ENCODE measurements at places on chromosomes 12 and 14.

GRCh38 chr12:81465876-81466275 is 293.3 kb downstream of the PPFIA2 start:
- no peak for DNase-seq

DNA sequence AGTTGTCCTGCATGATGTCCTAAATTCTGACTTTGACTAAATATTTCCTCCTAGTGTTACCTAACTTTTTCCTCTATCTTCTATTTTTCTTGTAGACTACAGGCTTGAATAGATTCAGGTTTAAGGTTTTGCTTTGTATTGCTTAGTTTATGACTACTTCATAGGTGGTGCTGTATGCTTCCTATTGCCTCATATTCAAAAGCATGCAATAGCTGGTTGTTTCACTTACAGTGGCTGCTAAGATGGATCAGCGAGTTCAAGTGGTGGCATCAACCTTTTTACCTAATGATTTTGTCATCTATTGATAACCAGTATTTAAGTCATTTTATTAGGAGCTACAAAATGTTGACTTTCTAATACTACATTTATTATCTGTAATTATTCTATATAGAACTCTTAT is 36.3 kb upstream of the BICD1 start:
- DNase-seq, result no peak

DNA sequence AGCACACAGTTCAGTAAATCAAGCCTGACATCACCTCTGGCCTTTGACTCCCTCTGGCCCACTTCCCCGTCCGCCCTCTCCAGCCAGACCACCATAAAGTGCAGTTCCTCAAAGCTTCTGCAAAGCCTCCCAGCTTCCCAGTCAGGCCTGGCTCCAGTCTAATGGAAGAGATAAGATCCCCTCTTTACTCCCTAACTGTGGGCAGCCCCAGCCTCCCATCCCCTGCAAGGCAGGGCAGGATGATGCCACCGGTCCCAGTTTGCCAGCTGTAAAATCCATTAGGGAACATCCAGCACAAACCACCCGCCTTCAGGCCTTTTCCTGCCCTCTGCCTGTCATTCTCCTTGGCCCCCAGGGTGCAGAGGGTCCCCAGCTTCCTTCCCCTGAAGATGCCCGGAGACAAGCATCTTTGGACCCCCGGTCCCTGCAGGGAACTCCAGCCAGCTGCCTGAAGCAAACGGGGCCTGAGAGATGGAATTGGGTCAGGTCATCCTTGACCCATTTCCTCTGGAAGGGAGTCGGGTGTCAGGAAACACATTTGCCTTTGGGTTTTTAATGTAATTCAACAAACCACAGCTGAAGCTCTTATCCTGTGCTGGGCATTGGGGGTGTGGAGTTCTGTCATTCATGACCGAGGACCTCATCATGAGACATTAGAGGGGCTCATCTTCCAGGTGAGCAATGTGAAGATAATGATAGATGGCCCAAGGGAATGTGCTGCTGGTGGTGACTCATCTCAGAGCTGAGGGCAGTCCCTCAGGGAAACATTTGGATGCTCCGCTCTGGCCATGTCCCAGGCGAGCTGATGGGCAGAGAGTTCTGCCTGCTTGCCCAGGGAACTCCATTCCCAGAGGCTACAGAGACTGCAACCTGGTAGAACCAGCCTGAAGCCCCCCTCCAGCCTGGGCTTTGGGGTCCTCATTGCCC is 93.8 kb upstream of the CLMN start:
- DNase-seq, result peak; percentile 18

- peak; percentile 71 for DNase-seq
These were observed 181.3 kb upstream of the SLC38A2 start for GRCh38 chr12:46553911-46554310.

GRCh38 chr12:129579879-129580278 is 323.9 kb downstream of the TMEM132D start:
- DNase-seq, result no peak

GRCh38 chr12:29782871-29783772 is 620 bp downstream of the TMTC1 start:
- DNase-seq, result peak; percentile 0

GRCh38 chr14:23389396-23389795 is 12.6 kb downstream of the CMTM5 start:
- DNase-seq, result no peak

DNA sequence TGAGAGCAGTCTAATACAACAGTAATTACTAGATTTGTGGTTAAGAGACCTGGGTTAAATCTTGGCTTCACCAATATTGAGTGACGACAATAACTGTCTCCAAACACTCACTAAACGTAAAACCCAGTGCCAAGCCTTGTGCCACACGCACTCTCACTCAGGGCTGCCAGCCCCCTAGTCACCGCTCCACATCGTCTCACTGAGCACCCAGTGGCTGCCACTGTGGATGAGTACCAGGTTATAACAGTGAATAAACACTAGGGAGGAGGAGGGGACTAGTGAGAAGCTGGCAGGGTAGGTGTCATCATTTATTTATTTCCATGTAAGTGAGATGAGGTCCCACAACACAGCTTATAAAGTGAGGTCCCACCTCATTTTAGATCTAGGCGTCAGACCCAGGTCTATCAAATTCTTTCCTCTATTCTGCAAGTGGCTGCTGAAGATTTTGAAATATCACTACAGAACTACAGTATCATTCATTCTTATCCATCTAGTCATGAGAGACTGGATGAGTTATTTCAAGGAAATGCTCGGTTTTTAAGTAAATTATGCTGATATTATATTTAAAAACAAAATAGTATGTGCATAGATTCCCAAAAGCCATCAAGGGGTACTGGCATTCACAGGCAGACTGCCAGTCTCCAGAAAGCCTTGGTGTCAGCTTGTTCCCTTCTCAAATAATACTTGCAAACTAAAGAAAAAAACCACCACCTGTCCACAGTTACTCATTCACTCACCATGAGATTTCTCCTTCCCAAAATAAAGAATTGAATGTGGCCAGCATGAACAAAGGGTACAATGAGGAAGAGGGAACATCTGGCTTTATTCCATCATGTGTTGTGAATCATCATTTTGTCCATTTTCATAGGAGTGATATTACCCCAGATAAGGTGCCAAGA is 84.0 kb downstream of the PTPN21 start:
- DNase-seq, result peak; percentile 63

DNA sequence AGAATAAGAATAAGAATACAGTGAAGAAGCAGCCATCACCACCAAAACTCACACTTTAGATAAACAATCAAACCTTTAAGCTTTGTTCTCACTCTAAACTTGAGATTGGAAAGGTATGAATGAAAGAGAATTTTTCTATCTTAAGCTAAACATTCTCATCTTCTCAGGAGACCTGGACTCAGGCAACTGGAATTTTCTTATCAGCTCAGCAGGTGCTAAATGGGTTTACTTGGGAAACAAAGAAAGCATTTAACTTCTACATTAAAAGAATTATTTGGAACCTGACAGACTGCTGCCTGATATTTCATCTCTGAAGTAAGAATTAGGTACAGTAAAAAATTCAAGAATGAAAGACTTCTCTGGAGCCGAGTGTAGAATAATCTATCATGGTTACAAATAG is 20.7 kb upstream of the KERA start:
- DNase-seq, result no peak

DNA sequence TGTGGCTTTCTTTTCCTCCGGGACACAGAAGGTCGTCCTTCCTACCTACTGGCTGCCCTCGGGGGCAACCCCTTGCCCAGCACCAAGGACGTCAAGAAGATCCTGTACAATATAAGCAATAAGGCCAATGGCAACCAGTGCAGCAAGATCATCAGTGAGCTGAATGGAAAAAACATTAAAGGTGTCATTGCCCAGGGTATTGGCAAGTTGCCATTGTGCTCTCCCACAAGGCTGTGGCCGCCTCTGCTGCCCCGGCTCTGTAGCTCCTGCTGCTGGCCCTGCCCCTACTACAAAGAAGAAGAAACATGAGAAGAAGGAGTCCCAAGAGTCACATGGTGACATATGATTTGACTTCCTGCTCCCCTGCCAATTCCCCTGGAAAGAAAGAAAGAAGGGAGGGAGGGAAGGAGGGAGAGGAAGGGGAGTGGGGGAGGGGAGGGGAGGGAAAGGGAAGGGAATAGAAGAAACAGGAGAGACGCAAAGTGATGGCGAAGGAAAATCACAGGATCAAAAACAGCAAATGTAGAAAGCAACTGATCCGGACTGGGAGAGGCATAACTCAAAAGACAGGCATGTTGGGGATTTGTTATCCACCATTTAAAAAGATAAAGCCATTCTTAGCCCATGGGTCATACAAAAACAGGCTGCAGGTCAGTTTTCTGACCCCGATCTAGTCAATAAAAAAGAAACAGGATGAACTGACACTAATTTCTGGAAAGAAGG is 61.3 kb upstream of the RESF1 start:
- peak; percentile 25 for DNase-seq

- peak; percentile 52 for DNase-seq
These were observed 188.7 kb downstream of the TTC8 start for GRCh38 chr14:89013098-89013504.

DNA sequence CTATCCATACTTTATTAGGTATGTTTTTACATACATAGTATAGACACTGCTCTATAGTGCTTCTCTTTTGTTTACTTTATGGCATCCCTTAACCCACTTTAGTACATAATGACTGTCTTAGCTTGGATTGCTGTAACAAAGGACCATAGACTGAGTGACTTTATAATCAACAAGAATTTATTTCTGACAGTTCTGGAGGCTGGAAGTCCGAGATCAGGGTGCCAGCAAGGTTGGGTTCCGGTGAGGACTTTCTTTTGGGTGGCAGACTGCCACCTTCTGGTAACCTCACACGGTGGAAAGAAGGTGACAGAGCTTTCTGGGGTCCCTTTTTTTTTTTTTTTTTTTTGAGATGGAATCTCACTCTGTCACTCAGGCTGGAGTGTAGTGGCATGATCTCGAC is 48.6 kb upstream of the PPM1H start:
- DNase-seq, result no peak

GRCh38 chr12:103779410-103780092 is 61.5 kb downstream of the NT5DC3 start:
- DNase-seq, result peak; percentile 49

DNA sequence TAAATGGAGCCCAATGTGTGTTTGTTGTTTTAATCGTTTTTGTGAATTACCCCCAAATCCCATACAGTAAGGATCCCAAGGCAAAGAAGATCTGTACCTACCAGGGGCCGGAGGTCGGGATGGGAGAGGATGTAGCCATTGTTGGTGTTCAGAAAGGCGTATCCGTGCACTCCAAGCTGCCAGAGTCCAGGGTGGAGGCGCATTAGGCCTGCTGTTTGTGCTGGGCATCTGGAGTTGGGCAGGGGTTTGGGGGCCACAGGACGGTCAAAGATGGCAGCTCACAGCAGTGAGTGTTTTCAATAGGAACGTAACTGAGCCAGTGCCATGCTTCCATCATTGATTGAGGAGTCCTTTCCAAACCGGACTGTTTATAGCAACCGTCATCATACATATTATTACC is 40.2 kb downstream of the CACNA2D4 start:
- DNase-seq, result no peak

DNA sequence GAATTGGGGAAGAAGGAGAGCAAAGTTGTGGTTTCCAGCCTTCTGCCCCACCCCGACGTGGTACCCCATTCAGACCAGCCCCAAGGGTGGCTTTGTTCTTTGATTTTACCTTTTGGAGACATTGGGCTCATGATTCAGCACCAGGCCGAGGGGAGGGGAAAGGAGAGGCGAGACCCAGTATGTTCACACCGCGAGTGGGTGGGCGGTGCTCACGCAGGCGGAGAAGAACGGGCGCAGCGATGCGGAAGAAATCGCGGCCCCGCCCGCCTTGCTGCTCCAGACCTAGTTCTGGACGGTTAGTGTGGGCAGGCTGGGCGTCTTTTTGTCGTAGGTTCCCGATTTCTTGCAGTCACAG is 963 bp downstream of the ATL1 start:
- peak; percentile 66 for DNase-seq

- DNase-seq, result no peak
These were observed 884.1 kb upstream of the MGAT4C start for GRCh38 chr12:87140262-87140661.

DNA sequence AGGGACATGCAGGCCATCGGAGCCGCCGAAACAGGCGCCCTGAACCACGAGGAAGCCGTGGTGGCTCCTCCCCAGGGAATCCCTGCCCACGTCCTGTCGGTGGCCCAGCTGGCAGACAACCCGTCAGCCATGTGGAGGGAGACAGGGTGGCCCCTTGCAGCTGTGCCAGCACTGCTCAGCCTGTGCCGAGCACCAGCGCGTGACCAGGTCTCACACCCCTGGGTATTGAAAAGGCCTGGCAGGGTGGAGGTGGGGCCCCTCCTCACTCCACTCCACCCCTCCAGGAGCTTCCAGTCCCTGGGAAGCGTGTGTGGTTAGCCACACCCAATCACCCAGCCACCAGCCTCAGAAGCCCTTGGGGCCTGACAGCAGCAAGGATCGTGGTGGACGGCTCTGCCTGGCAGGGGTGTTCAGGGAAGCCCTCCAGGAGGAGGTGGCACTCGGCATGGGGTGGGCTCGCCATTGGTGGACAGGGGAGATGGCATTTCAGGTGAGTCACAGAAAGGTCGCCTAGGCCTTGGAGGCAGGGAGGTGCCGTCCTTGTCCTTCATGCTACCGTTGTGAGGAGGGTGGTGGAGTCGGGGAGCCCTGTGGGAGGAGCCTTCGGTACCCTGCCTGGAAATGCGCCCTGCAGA is 12.3 kb upstream of the DLK1 start:
- peak; percentile 11 for DNase-seq

- DNase-seq, result peak; percentile 32
These were observed 8.1 kb downstream of the KRT18 start for GRCh38 chr12:52956987-52957386.

DNA sequence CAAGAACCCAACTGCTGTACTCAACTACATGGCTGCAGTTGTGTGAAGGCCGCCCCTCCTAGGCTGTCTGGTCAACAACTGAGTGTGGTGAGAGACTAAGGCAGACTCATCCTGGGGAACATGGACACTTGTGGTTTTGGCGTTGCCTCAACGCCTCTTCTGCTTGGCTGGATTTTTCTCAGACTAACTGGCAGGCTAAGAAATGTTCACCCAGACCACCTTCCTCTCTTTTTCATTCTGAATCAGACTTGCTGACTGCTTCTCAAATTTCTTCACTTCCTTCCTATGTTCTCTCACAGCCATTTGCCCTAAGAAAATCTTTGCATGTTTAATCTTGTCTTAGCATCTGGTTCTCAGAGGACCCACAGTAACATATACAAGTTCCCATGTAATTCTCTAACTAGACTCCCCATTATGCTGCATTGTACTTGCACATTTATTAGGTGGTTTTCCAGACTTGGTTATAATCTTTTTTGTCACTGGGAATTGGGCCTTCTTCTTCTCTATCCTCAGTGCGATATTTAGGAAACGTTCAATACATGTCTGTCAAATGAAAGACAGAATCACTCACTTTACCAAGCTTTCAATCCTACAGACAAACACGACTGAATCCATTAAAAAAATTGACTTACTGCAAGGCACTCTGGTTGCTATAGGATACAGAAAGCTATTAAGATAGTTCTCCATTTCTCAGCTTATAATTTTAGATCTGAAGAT is 327.6 kb downstream of the CCER1 start:
- DNase-seq, result no peak

DNA sequence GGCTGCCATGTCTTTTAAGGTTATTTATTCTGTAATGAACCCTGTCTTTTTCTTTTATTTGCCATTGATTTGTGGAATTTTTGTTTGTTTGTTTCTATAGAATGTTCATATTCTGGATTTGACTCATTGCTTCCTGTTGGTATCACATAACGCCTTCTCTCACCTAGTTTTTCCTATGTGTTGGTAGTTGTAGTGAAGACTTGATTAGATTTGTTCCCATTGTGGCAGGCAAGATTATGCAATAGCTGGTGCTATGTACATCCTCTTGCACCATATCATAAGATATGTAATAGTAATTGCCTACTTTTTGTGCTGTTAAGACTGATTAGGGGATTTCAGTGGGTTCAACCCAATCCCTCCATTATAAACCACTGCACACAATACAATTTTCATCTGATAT is 3.9 kb upstream of the KRT6B start:
- no peak for DNase-seq

- peak; percentile 76 for DNase-seq
These were observed 2.0 kb downstream of the TPI1 start for GRCh38 chr12:6869049-6870021.

All from EH (cell line).